ENCODE measurements at places on chromosomes 7 and 10. TPM values are rescaled to one million over a fixed set of nuclear protein-coding genes. Genes with fewer than 3 reads are reported as not detected.

DNA sequence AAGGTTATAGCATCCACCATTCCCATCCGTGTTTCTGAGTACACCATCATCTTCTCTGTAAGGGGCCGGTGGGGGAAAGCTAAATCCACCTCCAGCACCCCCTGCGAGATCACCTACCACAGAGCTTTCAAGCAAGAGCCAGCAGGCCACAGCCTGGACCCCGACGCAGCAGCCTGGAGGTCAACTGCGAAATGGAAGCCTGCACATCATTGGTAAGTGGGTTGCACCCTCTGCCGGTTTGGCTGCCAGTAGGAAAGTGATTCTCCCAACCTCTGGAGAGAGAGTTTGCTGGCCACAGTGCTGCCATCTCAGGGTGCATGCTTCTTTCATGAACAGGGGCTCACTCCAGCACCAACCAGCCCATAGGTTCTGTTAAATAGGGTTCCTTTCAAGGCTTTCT is 81.7 kb downstream of the WIPF3 start:
- ATAC-seq = no peak

DNA sequence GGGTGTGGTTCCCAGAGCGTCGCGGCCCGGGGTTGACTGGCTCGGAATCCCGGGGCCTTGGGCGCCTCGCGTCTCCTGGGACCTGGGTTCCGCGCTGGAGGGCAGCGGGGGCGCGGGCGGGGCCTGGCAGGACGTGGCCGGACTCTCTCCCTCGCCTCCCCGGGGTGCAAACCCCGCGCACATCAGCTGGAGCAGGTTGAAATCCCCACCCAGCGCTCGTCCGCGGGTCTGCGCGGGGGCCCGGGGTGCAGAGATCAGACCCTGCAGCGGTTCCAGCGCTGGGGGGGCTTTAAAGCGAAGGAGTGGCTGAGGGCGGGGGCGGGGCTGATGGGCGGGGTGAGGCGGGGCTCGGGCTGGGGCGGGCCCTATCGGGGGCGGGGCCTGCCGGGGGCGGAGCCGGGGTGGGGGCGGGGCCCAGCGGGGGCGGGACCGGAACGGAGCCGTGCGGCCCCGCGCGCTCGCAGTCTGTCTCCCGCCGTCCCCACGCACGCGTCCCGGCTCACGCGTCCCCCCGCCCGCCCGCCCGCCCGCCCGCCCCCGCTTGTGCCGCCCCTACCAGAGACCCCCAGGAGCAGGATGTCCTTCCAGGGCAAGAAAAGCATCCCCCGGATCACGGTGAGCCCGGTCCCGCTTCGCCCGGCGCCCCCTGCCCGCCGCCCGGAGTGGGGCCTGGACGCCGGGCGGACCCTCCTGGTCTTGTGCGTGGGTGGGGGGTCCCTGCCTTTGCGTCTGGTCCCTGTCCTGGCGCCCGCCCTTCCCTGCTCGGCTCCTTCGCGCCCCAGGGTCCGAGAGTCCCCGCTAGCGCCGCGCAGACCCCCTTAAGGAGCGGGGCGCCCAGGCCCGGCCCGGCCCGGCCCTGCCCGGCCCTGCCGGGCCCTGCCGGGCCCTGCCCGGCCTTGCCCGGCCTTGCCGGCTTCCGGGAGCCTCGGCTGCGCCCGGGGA is at the start of gene DPYSL4:
TSS of gene DPYSL4 (plus strand) at position 461 of the 942 bp plus-strand sequence. CDS start at position 577, 116 bp downstream.
- peak; percentile 67 for ATAC-seq

DNA sequence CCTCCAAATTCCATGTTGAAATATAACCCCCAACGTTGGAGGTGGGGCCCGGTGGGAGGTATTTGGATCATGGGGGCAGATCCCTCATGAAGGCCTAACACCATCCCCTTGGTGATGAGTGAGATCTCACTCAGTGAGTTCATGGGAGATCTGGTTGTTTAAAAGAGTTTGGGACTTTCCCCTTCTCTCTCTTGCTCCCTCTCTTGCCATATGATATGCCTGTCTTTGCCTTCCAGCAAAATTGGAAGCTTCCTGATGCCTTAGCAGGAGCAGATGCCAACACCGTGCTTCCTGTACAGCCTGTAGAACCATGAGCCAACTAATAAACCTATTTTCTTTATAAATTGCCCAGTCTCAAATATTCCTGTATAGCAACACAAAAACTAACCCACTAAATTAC is 55.7 kb upstream of the CDK1 start:
- peak; percentile 54 for ATAC-seq

DNA sequence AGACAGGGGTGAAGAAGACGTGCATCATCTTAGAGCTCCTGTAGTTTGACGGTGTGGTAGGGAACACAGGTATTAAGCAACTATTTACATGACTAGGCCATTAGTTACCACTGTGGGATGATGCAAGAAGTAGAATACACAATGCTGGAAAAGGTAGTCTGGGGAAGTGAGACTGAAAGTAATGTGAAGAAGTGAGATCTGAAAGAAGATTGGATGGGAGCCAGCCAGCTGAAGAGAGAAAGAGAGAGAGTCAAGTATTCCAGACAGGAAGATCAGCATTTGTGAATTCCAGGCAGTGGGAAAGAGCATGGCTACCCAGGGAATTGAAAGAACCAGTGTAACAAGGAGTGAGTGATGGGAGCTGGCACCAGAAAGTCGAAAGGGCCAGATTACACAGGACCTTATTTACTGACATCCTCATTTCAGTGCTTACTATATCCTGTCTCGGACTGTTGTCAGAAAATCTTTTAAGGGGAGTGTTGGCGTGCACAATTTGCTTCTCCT is 4.0 kb upstream of the CFAP58 start:
- ATAC-seq = no peak

DNA sequence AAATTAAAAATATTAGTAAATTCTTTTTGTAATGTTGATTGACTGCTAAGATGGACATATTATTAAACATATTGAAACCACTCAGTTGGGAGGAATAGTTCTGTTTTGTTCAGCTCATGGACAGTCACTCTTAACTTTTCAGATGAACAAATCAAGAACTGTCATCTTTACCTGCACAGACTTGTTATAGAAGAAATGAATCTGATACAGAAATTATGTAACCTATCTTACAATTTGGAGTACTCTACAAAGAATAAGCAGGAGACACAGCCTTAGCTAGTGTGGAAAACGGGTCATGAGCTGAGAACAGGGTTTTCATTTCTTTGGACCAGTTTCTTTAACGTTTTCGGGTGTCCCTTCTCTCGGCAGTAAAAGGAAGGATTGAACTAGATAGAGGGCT is 1.2 kb upstream of the ANLN start:
- no peak for ATAC-seq

- no peak for ATAC-seq
Observed at GRCh38 chr7:1647961-1648672, 22.0 kb upstream of the ELFN1 start.

DNA sequence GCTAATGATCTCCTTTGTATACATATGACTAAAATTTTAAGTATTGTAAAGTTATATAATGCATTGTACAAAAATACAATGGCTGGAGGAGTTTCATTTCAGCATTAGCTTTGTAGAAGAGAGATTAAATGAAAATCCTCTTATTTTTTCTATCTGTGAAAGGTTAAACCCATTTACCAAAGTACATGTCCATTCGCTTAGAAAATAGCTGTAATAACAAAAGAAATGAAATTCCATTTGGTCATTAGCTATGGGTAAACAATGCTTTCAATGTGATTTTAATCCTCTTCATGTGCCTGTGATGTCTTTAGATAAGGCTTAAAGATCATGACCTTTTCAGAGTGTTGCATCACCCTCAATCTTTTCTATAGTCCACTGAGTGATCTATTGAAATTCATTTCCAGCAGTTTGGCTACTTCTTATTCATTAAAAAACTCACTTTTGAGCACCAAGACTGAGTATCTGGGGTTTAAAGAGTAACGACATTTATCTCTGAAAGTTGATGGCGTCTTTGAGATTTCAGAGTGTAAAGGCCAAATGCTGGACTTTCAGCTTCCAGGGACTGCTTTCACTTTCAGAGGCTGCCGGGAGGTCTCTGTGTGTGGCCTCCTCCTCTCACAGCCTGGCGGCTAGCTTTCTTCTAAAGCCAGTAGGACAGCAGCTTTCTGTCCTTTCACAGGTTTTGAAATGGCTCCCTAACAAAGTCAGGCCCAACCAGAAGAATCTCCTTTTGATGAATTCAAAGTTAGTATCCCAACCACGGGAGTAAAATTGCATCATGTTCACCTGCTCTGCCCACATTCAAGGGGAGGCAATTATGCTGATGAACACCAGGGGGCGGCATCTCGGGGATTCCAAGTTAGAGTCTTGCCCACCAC is 701.4 kb upstream of the COBL start:
- no peak for ATAC-seq

GRCh38 chr10:81820418-81820817 is 54.6 kb upstream of the NRG3 start:
- ATAC-seq = no peak

- peak; percentile 76 for ATAC-seq
Observed at GRCh38 chr7:47973739-47974138, 5.7 kb downstream of the HUS1 start.

DNA sequence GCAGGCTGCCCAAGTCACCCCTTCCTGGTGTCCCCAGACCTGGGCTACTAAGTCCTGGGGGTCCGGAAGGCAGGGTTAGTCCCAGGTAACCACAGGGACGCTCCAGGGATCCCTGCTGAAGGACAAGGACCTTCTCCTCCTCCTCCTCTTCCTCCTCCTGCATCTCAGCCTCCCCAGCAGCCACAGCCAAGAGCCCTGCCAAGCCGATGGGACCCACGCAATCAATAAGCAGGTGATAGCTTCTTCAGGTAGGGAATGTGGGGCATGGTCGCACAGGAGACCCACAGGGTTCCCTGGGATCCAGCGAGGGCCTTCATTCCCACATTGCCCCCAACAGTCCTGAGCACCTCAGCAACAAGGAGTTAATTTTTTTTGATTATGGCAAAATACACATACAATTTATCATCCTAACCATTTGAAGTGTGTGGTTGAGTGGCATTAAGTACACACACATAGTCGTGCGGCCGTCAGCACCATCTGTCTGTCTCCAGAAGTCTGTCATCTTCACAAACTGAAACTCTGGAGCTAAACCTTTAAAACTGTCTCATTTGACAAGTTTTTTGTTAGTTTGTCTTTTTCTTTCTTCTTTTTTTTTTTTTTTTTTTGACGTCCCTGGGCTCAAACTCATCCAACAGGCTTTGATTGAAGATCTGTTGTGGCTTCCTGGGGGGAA is 12.1 kb downstream of the CRYGN start:
- no peak for ATAC-seq

The TIMM23 gene
- total RNA-seq = 32.0 TPM

The TMEM168 gene
- total RNA-seq = 19.7 TPM

The HOXA11 gene
- not detected for total RNA-seq

The EIF3A gene
- 155 TPM for total RNA-seq

The NODAL gene
- not detected for total RNA-seq

The TAC1 gene
- not detected for total RNA-seq

Data from activated T-helper 17 cell treated with anti-CD3 and anti-CD28 coated beads, Interleukin-2, amount 50 U/mL, for 72 hours (primary cell).